ENCODE measurements at places on chromosomes 4 and X. TPM values are rescaled to one million over a fixed set of nuclear protein-coding genes. Genes with fewer than 3 reads are reported as not detected.

The NDP gene
- 0.86 TPM for total RNA-seq

The RAB39B gene
- 0.35 TPM for total RNA-seq

The CFAP99 gene
- total RNA-seq, result not detected

The ANXA10 gene
- total RNA-seq, result not detected

The KLHL2 gene
- 13.1 TPM for total RNA-seq

DNA sequence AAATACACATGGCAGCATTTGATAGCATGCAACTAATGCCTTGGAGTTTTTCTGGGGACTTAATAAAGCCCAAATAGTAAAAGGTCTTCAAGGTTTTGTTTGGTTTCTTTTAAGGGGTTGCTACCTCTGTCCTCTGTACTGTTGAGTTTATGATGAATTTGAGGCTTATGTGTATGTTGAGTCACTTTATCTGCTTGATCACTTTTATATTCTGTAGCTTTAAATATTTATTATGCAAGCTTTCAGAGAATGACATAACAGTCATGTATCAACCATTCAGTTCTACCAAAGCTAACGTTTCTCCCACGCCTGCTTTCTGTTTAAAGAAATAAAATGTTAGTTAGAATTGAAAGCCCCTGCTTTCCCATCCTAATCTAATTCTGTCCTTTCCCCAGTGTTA, 122.2 kb downstream of the NHS start:
- DNase-seq, result no peak

- peak; percentile 80 for DNase-seq
Observed at GRCh38 chr4:183971929-183972490, 66.9 kb downstream of the STOX2 start.

- no peak for DNase-seq
Observed at GRCh38 chr4:124854968-124855367, 142.4 kb upstream of the ANKRD50 start.

GRCh38 chr4:2254665-2255500, 7.0 kb downstream of the MXD4 start:
- DNase-seq, result peak; percentile 70

DNA sequence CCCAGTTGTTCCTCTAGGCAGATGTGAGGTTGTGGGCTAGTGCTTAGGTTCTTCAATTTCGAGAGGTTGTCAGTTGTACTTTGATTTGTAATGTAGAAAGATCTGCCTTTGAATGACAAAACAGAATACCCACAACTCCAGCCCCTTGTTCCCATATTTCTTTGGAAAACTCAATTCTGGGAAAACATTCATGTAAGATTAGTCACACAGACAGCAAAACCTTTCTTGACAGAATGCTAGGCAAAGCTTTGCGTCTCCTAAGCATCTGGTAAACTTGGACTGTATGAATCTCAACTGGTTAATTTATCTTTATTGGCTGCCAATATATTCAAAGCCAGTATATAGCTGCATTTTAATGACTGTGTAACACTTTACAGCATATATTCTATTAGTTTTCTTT, 34.9 kb downstream of the NOCT start:
- no peak for DNase-seq

GRCh38 chr4:3820806-3821579, 54.8 kb downstream of the ADRA2C start:
- DNase-seq, result no peak

Data from cardiac septum (tissue), 1 donor.